ENCODE measurements at places on chromosomes 16 and 17.

- DNase-seq, result no peak
Measured at GRCh38 chr16:8959921-8960787, 3.6 kb downstream of the USP7 start.

GRCh38 chr16:13552062-13552959 is 367.6 kb upstream of the ERCC4 start:
- DNase-seq, result no peak

DNA sequence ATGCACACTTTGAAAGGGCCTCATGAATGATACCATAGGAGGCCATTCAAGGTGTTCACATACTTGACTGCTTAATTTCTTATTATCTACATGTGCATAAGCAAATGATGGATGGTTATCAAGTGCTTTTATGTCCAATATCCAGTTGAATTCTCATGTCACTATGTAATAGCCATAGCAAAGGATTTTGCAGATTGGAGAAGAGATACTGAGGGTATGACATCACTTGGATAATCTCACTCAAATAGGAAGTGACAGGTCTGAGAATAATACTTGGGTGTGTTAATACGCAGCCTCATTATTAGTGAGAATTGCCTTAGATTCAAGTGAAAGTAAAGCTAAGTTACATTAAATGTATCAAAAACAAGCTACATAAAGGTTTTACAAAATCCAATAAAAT is 1208.6 kb downstream of the CDH11 start:
- no peak for DNase-seq

- no peak for DNase-seq
Measured at GRCh38 chr17:14202388-14203166, 34.1 kb downstream of the CDRT15 start.

GRCh38 chr17:2191227-2191626 is 112.4 kb downstream of the SMG6 start:
- DNase-seq, result no peak

DNA sequence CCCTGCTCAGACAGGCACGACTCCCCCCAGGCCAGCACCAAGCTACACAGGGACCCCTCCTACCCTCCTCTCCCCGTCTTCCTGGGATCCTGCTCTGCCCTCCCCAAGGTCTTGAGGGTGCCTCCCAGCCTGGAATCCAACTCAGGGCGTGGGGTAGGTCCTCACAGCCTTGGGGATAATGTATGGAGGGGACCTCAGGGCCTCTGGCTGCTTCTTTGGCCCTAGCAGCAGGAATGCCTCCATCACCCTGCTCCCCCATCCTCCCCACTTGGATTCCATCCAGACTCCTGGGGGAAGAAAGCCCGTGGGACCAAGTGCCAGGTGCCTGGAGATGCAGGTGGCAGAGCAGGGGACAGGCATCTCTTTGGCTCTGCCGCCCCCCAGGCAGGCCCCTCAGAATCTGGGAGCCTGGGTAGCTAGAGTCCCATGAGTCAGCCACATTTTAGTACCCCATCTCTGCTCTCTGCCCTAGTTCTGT is 10.7 kb upstream of the STAC2 start:
- no peak for DNase-seq

DNA sequence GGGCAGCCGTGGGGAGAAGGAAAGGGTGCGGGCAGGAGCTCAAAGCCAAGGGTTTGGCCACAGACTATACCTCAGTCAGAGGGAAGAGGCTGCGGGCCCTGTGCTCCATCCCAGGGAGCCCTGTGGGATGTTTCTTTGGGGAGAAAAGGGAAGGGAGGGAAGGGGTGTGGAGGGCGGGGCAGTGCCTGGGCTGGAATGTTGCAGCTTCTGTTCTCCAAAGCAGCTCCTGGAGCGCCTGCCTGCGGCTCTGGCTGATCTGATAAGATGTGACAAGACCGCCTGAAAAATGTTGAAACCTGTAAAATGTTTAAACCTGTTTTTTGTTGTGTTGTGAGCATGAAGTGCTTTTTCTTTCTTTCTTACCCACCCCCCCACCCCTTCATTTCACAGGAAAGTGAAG is 32.8 kb downstream of the WNT3 start:
- no peak for DNase-seq

DNA sequence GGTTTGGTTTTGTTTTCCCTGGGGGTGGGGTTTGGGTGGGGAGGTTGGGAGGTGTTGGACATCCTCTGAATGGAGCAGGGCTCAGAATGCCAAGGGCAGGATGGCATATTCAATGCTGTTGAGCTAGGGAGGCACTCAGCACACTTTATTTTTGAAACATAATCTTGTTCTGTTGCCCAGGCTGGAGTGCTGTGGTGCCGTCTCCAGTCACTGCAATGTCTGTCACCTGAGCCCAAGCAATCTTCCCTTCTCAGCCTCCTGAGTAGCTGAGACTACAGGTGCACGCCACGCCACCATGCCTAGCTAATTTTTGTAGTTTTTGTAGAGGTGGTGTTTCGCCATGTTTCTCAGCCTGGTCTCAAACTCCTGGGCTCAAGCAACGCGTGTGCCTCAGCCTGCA is 186.1 kb downstream of the RPTOR start:
- no peak for DNase-seq
